ENCODE measurements at places on chromosomes 5 and 9. TPM values are rescaled to one million over a fixed set of nuclear protein-coding genes. Genes with fewer than 3 reads are reported as not detected.

Gene ORM2
- not detected for total RNA-seq

Gene NR5A1
- not detected for total RNA-seq

Gene PCDHA11
- 29.3 TPM for total RNA-seq

Gene LTC4S
- 1.6 TPM for total RNA-seq

Gene CYSRT1
- under 0.01 TPM for total RNA-seq

Gene PDGFRB
- total RNA-seq = 12.2 TPM

Gene EFCAB9
- total RNA-seq = not detected
